ENCODE measurements at places on chromosomes 3 and 15.

DNA sequence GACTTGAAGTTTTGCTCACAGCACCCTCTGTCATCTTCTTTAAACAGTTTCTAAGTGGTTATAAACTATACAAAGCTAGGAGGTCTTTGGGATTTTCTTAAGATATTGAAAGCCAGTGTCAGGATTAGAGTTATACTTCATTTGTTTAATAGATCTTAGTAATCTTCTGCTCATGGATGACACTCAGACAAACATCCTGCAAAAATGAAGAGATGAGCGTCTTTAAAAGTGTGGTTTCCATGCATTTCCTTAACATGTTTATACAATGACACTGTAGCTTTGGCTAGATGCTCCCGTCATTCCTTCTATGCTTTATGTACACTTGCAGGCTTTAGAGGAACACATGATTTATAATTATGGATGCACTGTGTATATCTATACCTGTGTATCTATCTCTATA, 182.2 kb downstream of the NAALADL2 start:
- no peak for DNase-seq

DNA sequence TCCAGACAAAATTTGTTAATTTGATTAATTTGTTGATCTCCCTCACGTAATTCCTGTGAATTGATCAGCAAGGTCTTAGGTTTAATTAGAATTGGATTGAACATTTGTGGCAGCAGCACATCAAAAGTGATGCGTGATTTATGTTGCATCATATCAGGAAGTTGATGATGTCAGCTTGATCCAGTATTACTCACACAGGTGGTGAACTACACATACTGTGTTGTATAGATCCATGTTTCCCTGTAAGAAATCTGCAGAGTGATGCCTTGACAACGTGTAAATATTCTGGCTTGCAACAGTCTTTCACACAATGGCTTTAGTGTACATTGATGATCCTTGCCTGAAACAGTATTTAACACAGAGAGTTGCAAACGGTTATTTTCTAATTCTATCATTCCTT, 200.4 kb downstream of the ADAMTSL3 start:
- no peak for DNase-seq

DNA sequence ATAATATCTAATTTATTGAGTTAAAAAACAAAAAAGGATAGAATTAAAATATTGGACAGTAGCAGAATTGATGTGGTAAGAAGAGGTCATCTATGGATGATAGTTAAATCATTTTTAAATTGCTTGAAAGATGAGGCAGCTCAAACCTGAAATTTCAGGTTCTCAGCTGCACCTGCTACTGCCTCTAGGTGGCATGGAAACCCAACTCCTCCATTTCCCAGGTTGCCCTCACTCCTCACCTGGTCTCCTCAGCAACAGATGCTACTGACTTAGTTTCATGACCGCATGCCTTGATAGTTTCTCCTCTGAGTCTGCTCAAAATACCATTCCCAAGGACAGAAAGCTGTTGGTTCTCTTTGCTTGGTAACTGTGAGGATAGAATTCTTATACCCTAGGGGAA, 148.1 kb downstream of the ABHD5 start:
- no peak for DNase-seq

- no peak for DNase-seq
These were observed 48.9 kb upstream of the ALCAM start for GRCh38 chr3:105317841-105318240.

- DNase-seq: no peak
These were observed 655.2 kb downstream of the RBMS3 start for GRCh38 chr3:29936054-29936453.

DNA sequence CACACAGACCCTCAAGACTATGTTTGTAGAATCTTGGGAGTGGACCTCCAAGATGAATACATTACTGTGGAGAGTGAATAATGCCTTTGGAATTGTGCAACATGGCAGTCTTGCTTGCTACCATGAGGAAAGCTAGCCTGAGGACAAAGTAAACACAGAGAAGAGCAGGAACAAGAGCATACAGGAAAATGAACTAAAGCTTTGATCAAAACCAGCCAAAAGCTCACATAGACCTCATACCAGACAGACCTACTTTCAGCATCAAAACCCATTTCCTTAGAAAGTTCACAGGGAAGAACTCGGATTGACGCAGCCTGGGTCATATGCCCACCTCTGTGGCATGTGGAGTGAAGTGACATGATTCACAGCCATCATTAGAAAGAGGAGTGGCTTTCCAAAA, 3.3 kb upstream of the RAB8B start:
- DNase-seq: no peak

DNA sequence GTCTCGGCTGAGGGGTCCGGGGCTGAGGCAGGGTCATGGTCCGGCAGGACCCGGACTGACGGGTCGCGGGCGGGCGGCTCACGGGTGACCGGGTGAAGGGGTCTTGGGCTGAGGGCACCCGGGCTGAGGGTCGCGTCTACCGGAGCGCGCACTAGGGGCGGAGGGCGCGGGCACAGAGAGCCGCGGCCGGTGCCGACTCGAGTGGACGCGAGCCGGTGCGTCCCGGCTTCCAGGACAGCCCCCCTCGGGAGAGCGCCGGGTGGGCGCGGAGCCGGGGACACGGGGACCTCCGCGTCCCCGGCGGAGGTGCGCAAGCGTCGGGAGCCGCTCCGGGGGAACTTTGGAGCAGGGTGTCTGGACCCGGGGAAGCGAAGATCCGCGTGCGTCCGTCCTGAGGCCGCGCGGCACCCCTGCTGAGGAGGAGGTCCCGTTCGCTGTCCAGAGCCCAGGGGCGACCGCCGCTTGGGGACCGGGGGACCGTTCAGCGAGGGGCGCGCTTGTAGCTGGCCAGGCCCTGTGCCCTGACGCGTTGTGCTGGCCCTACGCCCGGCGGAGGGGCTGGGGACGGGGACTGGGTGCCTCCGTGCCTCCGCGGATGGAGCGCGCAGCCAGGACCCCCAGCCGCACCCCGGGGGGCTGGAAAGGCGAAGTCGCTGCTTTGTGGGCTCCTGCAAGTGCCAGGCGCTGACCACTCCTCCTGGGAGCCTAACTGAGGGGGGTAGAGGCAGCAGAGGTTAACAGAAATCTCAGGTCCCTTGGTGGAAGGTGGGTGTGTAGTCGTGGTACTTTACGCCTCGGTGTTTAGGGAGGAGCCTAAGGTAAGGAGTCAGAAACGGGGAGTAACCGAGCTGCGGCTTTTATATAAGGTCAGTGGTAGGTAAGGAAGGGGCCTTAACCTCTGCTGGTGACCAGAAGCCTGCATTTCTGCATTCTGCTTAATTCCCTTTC, at the start of gene PPARG:
PPARG (plus strand) TSS at position 889 of the 948 bp plus-strand sequence. CDS start 90,642 bp downstream, outside the sequence.
- no peak for DNase-seq

DNA sequence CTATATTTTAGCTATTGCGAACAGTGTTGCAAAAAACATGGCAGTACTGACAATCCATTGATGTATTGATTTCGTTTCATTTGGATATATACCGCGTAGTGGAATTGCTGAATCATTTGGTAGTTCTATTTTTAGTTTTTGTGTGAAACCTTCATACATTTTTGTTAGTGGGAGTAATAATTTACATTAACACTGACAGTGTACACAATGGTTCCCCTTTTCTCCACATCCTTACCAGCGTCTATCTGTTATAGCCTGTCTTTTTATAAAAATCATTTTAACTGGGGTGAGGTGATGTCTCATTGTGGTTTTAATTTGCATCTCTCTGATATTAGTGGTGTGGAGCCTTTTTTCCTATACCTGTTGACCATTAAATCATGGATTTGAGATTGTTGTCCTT, 392.4 kb upstream of the ALCAM start:
- no peak for DNase-seq

GRCh38 chr3:54960701-54961100, 32.8 kb upstream of the LRTM1 start:
- no peak for DNase-seq

- no peak for DNase-seq
These were observed 124.6 kb upstream of the ARHGEF3 start for GRCh38 chr3:56926243-56926946.

DNA sequence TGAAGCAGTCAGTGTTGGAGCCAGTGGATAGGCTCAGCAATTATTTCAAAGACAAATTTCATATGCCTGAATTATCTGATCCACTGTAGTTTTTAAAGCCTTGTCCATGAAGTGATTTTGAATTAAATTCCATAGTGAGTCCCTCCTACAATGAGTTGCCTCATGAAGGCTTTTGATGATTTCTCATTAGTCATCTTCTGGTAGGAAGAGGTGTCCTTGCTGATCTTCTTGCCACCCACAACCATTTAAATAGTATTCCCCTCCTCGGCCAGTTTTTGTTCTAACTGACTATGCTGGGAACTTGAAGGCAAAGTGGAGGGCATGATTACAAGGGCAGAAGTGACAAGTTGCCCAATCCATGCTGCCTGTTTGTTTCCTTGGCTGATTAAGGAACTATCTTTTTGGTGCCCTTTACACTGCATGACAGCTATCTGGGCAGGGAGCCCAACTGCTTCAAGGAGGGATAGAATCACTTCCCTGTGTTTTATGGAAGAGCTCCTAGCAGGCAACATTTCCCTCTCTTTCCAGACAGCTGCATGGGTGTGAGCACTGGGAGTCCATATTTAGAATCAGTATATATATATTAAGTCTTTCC, 617.5 kb downstream of the ZPLD1 start:
- DNase-seq: no peak

GRCh38 chr3:23219552-23219951, 16.4 kb downstream of the UBE2E2 start:
- no peak for DNase-seq

DNA sequence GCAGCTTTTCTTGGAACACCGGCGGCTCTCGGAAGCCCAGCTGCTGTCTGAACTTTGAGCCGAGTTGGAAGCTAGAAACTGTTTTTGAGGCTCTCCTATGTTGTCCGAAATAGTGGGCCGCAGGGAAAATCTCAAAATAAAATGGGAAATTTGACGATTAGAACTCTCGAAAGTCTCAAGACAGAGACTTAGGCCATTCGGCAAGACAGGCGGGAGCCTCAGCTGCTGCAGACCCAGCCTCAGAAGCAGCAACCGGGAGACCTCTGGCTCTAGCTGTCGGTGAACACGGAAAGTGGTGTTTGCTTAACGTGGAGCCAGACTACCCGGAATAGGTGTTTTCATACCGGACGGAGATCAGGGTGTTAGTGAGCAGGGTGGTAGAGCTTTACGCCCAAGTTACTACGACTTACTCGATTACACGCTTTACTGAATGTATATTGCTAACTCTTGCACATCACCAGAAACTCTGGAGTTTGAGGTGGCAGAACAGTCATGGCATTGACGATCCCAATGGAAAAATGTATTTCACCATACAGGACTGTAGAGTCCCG, 357 bp upstream of the MAN2C1 start:
- no peak for DNase-seq

- DNase-seq: no peak
These were observed 21.4 kb downstream of the PLA1A start for GRCh38 chr3:119619094-119619493.

DNA sequence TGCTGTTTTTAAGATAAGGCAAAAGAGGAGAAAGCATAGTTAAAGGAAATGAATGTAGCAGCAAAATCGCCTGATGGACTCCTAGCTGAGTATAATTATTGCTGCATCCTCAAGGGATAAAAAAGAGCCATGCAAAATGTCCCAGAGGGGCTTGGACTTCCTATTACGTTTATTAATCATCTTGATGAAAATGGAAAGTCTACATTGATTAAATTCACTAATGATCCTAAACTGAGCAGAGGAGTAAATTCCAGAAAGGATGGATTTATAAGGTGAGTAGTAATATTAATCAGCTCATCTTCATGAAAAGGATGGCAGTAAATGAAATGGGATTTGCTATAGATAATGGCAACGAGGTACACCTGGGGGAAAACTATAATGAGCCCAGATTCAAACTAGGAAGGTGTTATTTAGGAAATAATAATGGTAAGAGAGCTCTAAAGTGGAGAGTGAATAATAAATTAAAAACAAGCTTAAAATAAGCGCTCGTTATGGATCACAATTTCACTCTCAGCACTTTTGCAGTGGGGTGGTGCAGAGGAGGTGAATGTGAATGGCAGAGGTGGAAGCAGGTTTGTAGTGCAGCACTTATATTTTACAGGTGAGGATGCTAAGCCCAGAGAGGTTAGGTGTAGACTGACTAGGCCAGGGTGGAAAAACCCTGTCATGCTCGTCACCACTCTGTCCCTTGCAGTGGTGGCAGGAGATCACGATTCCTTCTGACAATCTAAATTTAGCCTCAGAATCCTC, 22.3 kb downstream of the IL5RA start:
- DNase-seq: no peak

Data from T-helper 9 cell (primary cell).